CD4-positive, CD25-positive, alpha-beta regulatory T cell (primary cell): ENCODE measurements at places on chromosomes 16 and 17. TPM values are rescaled to one million over a fixed set of nuclear protein-coding genes. Genes with fewer than 3 reads are reported as not detected.

The OTOP3 gene
- not detected for total RNA-seq

The KRT40 gene
- total RNA-seq = not detected

The KRT33B gene
- total RNA-seq = not detected

The HOXB3 gene
- 8.1 TPM for total RNA-seq

The C17orf113 gene
- 0.27 TPM for total RNA-seq

The SLC38A8 gene
- not detected for total RNA-seq

The FAM117A gene
- 83.3 TPM for total RNA-seq

The IFI35 gene
- 38.3 TPM for total RNA-seq

The PLA2G10 gene
- total RNA-seq = not detected

The GPR179 gene
- 0.07 TPM for total RNA-seq

The BOLA2B gene
- total RNA-seq = 58.2 TPM

The SLC2A4 gene
- not detected for total RNA-seq
